Smooth muscle cell of trachea (primary cell): ENCODE measurements at places on chromosomes 6 and 20. TPM values are rescaled to one million over a fixed set of nuclear protein-coding genes. Genes with fewer than 3 reads are reported as not detected.

Gene HS3ST5
- total RNA-seq = not detected in 2 replicates

Gene OLIG3
- total RNA-seq = 0.17 TPM in 1 of 2 replicates, not detected in the other

Gene PNPLA1
- total RNA-seq = not detected in 2 replicates

Gene ATF6B
- total RNA-seq = 20.8 and 27.2 TPM in 2 replicates

Gene LIN28B
- not detected in 2 replicates for total RNA-seq

Gene PRDM13
- total RNA-seq = not detected in 2 replicates

Gene OR2J3
- not detected in 2 replicates for total RNA-seq

Gene MTO1
- 34.6 and 36.4 TPM in 2 replicates for total RNA-seq

Gene TUBB2B
- 4.0 and 4.1 TPM in 2 replicates for total RNA-seq

Gene IL17A
- not detected in 2 replicates for total RNA-seq

Gene PACRG
- total RNA-seq = 1.3 TPM in 1 of 2 replicates, not detected in the other

Gene SAPCD1
- 1.3 and 1.9 TPM in 2 replicates for total RNA-seq

Gene RFX6
- total RNA-seq = not detected in 2 replicates

Gene TMEM30A
- total RNA-seq = 172 and 185 TPM in 2 replicates

Gene BTN2A1
- total RNA-seq = 7.3 and 10.2 TPM in 2 replicates

Gene ADGRB3
- under 0.01 and 0.15 TPM in 2 replicates for total RNA-seq

Gene C20orf202
- under 0.01 TPM in 2 replicates for total RNA-seq

Gene BPI
- under 0.01 TPM in 1 of 2 replicates, not detected in the other for total RNA-seq

Gene KCNQ5
- 0.87 and 1.2 TPM in 2 replicates for total RNA-seq
